ENCODE measurements at places on chromosomes 7 and 10. TPM values are rescaled to one million over a fixed set of nuclear protein-coding genes. Genes with fewer than 3 reads are reported as not detected.

DNA sequence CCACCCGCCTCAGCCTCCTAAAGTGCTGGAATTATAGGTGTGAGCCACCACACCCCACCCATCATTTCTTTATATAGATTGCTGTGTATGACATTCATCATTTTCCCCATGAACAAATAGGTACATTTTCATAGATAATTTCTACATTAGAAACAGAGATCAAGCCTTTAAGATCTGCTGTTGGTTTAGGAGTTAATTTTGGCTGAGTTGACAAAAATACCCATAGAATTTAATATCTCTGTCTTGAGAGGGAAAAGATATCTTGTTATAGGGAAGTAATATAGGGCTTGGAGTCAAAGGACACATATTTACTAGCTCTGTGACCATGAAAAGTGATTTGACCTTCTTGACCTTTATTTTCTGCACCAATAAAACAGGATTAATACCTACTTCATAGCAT, 51.8 kb downstream of the LRMDA start:
- DNase-seq: no peak

DNA sequence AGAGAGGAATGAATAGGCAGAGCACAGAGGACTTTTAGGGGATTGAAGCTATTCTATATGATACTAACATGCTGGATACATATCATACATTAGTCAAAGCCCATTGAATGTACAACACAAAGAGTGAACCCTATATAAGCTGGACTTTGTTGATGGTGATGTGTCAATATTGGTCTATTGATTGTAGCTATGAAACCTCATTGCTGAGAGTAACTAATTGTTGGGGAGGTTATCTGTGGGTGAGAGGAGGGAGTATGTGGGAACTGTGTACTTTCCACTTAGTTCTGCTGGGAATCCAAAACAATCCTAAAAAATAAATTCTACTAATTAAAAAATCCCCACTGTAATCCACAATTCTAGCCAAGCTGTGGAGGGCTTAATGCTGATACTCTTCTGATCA, 22.0 kb upstream of the CYP2C9 start:
- DNase-seq: no peak

GRCh38 chr7:134084488-134085144, 42.5 kb upstream of the LRGUK start:
- no peak for DNase-seq

Gene DPYSL4
- total RNA-seq: 6.0 TPM

Gene NKX2-3
- 0.12 TPM for total RNA-seq

- peak; percentile 90 for DNase-seq
Measured at GRCh38 chr7:30750683-30751650, 968 bp upstream of the INMT start.

- DNase-seq: no peak
Measured at GRCh38 chr10:70828923-70829322, 13.2 kb downstream of the SGPL1 start.

GRCh38 chr10:103852856-103853255, 2.5 kb downstream of the SH3PXD2A start:
- no peak for DNase-seq

DNA sequence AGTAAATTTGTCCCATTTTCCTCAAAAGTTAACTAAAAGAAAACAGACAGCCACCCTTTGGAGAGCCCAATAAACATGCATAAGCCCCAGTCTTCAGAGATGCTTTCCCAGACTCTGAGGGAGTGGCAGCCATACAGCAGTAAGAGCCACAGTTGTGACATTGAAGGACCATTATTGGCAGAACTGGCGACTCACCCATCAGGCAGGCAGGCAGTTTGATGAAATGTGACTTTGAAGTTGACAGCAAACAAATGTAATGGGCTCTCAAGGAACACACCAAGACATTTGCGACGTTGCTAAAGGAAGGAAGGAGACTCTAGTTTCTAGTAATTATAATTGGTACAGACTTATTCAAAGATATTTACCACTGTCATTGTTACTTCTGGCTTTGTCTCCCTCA, 287.5 kb upstream of the PHYHIPL start:
- no peak for DNase-seq

- no peak for DNase-seq
Measured at GRCh38 chr7:32218154-32218467, 147.9 kb upstream of the PDE1C start.

DNA sequence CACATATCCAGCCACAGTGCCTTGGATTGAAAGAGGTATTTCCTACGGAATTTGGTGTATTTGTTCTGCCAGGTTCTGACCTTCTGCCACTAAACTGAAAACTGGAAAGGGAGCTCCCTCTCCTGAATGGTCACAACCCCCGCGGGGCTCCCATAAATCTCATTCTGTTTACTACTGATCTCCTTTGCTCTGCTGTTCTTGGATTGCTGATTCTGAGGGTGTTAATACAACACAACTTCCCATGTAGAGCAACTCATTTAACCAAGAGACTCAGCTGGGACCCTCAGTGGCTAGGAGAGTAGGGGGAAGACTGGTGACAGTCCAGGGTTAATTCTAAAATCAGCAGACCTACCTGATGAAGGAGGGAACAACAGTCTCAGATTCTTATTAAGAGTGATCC, 662.9 kb downstream of the INHBA start:
- no peak for DNase-seq

DNA sequence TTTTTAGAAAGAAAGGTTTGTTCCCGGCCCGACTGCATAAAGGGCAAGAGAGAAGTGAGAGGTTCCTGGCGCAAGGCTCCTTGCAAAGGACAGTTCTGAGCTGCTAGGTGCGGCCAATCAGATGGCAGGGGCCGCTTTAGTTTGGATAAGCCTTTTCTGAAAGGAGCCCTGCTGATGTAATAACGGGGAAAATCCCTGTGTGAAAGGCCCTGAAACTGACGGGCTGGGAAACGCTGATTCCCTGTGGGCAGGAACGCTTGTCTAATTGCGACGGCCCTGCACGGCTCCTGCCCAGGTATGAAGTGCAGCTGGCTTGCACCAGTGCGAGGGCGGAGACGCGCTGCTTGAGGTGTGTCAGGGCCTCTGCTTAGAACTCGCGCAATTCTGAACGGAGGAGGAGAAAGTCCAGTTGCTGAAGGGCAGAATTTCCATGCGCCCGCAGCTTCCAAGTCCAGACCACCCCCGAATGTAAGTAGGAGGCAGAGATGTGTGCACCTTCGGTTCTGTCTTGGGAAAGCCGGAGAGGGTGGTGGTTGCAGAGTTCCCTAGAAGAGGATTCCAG, 30.5 kb downstream of the TACC2 start:
- no peak for DNase-seq

GRCh38 chr7:81014266-81014665, 95.4 kb upstream of the SEMA3C start:
- DNase-seq: peak; percentile 55

Gene NRCAM
- total RNA-seq: not detected

- DNase-seq: peak; percentile 1
Measured at GRCh38 chr7:85685901-85686300, 499.0 kb upstream of the SEMA3D start.

DNA sequence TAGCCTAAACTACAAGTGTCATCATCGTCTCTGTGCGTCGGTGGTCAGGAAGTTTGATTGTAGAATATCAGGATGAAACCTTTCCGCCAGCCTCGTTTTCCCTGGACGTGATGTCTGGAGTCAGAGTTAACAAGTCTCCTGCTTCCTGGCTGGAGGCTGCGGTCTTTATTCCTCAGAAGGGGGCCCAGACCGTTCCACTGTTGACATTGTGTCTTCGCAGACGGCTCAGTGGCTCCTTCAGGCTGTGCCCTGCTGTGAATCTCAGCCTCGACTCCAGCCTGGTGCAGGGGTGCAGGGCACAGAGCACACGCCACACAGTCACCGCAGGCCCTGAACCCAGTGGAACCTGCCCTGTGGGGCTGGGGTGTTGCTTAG, 37.2 kb upstream of the INSIG1 start:
- DNase-seq: no peak

Gene NEBL
- 0.05 TPM for total RNA-seq

Gene SHTN1
- total RNA-seq: 3.8 TPM

DNA sequence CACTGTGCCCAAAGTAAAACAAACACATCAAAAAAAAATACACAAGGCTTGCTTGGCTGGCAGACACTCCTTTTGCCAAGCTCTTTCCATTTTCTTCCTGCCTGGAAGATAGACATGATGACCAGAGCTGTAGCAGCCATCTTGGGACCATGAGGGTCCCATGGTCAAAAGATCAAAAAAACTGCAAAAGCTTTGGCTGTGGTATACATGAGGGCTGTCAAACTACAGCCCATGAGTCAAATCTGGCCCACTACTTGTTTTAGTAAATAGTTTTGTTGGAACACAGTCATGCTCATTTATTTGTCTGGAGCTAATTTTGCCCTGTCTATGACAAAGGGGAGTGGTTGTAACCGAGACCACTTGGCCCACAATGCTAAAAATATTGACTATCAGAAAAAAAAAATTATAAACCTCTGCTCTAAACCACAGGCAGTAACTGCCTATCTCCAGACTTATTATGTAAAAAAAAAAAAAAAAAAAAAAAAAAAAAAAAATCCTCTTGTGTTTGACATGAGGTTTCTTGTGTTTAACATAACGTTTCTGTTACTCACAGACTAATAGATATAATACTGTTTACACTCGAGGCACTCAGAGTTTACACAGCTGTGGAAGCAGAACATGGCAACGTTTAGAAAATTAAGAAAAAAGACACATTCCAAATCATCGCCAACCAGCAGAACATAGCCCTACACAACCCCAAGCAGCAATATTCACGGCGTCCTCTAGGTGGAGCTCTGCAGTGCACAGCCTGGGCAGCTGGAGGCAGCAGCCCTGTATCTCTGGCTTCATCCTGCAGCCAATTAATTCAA, 36.9 kb downstream of the ASB13 start:
- peak; percentile 50 for DNase-seq

DNA sequence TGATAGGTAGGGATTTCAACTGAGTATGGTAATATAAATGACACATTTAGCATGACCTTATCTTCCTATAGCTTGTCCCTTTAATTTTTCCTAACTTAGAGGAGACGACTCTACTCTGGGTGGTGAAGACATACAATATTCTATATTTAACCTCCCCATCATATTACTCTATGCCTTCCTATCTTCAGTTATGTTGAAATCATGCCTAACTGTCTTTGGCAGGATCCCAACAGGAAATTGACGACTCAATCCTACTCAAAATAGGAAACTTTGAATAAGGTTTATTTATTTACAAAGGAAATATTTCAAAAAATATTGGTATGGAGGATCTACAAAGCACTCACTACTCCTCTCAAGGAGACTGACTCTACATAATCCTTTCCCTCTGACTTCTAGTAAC, 24.1 kb upstream of the SEMA3A start:
- peak; percentile 60 for DNase-seq

Gene IL2RA
- total RNA-seq: not detected

Gene C10orf105
- not detected for total RNA-seq

DNA sequence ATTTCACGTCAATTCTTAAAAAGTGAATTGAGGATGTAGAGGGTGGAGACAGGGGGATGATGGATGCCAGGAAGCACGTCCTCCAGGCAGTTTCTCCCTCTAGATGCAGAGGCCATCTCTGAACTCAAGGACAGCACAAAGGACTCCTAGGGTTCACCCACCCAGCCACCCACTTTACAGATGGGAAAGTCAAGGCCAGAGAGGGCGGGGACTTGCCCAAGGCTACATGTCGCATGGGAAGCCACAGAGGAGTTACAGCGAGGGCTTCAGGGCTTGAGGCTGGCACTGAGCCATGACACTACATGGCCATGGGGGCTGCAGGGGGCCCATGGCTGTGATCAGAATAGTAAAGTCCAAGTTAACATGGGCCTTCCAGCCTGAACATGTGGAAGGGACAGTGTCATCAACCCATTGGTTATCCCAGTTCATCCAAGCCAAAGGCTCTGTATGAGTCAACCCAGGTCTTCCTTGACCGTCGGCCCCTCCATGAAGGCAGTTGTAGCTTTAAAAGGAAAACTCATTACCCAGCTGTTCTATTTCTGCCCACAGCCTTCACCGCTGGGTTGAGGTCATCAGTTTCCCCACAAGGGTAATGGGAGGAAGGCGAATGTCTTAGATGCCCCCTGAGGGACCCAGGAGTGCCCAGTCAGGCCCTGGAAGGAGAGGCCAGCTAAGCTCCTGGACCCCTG, 24.3 kb upstream of the KPNA7 start:
- DNase-seq: no peak

DNA sequence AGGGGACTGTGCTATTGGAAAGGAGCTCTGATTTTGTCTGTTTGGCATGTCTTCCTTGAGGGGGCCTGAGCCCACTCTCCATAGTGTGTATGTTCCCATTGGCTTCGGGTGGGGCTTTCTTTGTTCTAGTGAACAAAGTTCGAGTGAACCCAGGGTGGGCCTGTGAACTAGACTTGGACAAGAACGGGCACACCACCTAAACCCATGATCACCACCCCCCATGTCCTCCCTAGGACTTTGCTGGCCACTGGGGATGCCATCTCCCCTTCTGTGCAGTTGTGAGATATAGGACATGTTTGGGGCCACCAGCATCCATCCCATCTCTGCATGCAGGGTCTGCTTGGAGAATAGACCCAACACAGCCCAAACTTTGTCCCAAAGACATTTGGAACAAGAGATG, 195.5 kb upstream of the LYZL2 start:
- DNase-seq: no peak

DNA sequence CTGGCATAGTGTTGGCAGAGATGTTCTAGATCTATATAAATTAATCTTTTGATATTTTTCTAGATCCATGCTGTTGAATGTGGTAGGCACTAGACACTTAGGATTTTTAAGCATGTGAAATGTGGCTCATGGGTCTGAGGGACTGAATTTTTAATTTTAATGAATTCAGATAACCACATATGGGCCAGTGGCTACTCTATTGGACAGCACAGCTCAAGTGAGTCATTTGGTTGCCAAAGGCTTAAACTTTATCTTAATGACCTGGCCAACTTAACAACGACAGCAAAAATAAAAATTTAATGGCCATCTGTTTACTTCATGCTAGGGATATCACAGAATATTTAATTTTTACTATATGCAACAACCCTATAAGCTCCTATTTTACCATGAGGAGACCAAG, 61.4 kb downstream of the CDK14 start:
- DNase-seq: peak; percentile 51

DNA sequence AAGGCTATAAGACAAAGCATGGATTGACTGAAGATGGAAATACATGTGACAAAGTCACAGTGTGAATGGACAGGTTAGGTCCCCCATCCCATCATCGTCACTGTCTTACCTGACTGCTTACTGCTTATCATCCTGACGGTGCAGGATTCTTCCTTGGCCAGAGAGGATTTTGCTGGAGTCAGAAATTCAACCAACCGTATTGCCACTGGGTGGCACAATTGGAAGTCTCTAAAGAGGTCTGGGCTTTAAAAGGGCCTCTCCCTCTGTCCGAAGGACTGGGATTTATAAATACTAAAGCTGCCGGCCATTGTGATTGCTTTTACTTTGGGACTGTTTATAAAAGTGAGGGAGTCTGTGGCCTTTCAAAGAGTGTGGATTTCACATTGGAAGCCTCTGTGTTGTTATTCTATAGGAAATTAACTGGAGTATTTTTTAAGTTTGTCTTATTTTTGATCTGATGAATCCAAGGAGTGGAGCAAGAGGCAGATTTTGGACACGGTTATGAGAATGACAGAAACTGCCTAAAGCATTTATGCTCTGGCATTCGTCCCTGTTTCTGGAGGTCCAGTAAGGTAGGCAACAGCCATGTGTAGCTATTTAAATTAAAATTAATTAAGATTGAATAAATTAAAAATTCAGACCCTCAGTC, 113.3 kb upstream of the CREB5 start:
- peak; percentile 63 for DNase-seq

GRCh38 chr10:6493521-6494441, 86.3 kb downstream of the PRKCQ start:
- peak; percentile 50 for DNase-seq

- DNase-seq: no peak
Measured at GRCh38 chr7:82057476-82057875, 287.6 kb upstream of the HGF start.

Gene KLLN
- 0.69 TPM for total RNA-seq
